ENCODE measurements at places on chromosomes 2 and 18. TPM values are rescaled to one million over a fixed set of nuclear protein-coding genes. Genes with fewer than 3 reads are reported as not detected.

DNA sequence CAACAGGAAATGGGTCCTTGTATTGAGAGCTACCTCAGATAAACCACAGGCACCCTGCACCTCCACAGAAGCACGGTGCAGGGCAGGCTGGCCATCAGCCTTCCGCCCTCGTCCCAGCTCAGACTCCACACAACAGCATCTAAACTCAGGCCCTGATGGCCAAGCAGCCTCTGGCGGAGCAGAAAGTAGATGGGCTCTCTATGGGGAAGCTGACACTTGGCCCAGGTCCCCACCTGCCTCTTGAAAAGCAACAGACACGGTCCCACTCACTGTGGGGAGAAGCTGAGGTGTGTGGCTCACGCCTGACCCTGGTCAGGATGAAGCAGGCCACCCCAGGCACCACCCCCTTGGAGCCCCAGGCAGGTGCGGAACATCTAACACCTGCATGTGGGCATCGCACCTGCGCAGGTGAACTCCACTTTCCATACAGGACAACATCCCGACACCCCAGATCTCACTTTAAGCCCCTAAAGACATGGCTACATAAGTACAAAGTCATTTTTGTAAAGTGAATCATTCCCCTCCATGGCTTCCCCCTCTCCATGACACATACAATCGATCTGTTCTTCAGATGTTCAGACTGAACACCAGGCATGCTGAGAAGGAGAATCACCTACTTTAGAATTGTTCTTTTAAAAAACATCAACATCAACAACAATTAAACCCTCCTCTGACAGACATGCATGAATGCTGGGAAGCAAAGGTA is 208.4 kb downstream of the ZBTB7C start:
- no peak for DNase-seq

- no peak for DNase-seq
These were observed 356.9 kb downstream of the ZNF521 start for GRCh38 chr18:24995056-24995455.

DNA sequence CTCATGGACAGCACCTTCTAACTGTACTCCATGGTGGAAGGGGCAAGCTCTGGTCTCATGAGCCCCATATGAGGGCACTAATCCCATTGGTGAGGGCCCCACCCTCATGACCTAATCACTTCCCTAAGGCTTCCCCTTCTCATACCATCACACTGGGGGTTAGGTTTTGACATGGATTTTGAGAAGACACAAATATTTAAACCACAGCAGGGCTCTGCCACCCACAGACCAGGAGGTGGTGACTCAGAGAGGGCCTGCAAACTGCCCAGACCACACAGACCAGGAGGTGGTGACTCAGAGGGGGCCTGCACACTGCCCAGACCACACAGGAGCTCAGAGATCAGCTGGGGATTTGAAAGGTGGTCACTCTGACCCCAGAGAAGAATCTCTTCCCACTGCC is 222.0 kb downstream of the KLHL29 start:
- no peak for DNase-seq

DNA sequence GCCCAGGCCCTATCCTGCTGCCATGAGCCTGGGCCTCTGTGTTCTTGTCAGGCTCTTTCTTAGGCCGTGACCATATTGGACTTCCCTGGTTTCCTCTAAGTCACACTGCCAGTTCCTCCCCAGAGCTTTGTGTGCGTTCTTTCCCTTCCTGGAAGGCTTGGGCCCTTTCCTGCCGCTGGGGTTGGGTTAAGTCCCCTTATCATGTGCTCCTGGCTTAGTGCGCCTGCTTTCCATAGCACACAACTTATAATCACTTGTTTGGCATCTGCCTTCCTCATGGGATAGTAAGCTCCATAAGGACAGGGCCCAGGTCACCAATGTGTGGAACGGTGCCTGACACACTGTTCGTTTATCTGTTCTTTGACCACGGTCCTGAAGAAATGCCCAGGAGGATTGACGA is 31.3 kb downstream of the NIFK start:
- no peak for DNase-seq

DNA sequence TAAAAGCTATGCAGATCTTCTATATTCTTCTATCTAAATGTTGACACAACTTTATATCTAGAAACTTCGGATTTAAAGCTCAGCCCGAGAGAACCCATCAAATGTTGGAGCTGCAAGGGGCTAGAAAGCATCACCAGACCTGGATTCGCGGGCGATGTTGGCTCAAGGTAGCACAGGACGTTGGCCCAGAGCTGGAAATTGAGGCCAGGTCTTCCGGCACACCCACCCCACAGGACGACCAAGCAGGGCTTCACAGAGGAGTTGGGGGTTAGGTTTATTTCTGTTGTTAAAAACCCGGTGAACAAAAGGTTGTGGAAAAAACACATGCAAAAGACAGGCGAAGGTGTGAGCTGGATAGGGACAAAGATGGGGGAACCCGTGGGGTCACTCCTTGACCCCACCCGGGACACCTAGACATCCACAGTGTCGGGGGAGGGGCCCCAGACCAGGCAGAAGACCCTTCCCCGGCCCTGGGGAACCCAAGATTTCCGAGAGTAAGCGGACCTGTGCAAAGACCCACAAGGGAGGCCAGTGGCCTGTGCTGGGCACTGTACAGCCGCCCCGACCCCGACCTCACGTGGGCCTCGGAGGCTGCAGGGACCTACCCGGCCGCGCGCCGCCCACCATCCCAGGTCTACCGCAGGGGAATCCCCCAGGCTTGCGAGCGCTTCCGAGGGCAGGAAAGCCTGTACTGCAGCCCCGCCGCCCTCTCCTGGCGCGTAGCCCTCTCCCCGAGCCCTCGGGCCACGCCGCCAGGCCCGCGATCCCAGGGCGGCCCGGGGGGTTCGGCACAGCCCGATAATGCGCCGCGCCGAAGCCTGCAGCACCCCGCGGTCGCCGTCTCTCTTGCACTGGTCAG is 1.8 kb upstream of the AGBL5 start:
- DNase-seq = peak; percentile 51

GRCh38 chr2:144358374-144358964 is 161.4 kb downstream of the ZEB2 start:
- no peak for DNase-seq

GRCh38 chr2:160510617-160511016 is 17.0 kb upstream of the RBMS1 start:
- DNase-seq = no peak

GRCh38 chr2:211351987-211352386 is 795.6 kb downstream of the CPS1 start:
- no peak for DNase-seq

GRCh38 chr2:54634564-54635511 is 88.6 kb upstream of the EML6 start:
- DNase-seq = peak; percentile 20

DNA sequence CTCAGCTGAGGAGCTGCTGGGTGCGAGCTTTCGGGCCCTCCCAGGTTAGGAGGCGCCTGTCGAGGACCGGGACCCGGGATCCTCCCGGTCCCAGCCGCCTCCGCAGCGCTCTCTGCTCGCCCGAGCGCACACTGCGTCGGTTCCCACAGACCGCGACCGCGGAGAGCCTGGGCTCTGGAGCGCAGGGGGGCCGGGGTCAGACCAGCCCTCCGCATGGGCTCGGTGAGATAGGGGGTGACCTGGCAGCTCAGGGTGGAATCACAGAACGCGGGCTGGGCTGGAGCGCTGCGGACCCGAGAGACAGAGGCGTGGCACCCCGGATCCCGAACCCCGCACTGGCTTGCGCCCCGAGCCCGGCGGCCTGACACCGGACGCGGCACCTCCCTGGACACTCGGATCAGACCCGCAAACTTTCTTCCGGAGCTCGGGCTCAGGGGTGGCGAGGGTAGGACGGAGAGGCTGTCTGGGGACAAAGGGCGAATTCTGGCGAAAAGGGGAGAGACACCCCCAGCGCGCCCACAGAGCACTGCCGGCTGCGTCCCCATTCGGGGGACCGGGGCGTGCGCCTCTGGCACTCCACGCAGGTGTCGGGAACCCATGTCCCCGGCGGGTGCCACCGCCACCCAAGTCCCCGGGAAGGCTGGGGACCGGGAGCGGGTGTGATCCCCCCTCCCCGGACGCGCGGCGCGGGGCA is 612 bp downstream of the DIPK1C start:
- DNase-seq = no peak

POTEJ gene
- not detected for total RNA-seq

GRCh38 chr2:240387325-240387668 is 48.2 kb upstream of the GPC1 start:
- DNase-seq = no peak

- DNase-seq = no peak
These were observed 309.9 kb upstream of the ZNF521 start for GRCh38 chr18:25661831-25662230.

DNA sequence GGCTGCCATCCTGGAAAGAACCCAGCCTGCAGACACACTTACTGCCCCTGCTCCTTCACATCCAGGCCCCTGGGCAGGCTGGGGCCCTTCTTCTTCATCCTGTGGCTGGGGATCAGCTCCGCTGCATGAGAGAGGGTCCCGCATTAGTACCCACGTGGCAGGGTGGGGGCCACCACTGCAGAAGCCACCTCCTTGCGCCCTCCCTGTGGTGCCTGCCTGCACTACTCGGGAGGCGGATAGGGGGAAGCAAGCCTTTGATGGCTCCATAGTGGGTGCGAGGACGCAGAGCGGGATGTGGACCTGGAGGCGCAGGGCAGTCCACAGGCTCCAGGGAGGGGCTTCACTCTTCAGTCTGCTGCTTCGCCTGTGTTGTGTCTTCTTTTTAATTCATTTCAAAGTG is 46.7 kb downstream of the GPC1 start:
- no peak for DNase-seq

IKZF2 gene
- 7.6 TPM for total RNA-seq

DNA sequence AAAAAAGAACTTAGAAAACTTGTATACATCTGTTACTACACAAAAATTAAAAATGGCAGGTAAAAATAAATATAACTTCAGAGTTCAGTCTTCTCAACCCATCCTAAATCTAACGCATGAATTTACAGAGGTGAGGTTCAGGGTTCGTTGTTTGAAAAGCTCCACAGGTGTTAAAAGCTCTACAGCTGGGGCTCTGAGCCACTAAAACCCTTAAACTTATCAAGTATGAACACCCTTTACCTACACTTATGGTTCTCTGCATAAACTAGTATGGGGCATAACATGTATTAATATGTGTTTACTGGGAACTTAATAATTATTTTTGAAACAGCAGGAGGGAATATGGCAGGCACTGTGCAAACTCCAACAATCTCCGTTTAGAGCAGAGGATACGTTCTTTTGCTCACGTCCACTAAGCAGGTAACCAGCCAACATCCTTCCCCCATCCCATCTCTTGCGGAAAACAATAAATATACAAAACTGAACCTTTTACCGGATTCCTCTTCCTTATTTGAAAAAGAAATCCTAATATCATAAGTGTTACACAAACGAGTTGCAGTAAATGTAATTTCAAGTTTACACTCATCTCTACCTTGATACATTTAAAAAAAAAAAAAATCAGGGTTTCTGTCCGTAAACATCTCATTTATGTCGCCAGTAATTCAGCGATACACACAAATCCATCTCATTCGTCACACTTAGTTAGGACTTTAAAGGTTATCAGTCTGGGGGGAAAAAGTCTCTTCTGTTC is 1.3 kb downstream of the PIAS2 start:
- no peak for DNase-seq

MLPH gene
- not detected for total RNA-seq

PXDN gene
- 218 TPM for total RNA-seq

TTC21B gene
- 33.0 TPM for total RNA-seq

DNA sequence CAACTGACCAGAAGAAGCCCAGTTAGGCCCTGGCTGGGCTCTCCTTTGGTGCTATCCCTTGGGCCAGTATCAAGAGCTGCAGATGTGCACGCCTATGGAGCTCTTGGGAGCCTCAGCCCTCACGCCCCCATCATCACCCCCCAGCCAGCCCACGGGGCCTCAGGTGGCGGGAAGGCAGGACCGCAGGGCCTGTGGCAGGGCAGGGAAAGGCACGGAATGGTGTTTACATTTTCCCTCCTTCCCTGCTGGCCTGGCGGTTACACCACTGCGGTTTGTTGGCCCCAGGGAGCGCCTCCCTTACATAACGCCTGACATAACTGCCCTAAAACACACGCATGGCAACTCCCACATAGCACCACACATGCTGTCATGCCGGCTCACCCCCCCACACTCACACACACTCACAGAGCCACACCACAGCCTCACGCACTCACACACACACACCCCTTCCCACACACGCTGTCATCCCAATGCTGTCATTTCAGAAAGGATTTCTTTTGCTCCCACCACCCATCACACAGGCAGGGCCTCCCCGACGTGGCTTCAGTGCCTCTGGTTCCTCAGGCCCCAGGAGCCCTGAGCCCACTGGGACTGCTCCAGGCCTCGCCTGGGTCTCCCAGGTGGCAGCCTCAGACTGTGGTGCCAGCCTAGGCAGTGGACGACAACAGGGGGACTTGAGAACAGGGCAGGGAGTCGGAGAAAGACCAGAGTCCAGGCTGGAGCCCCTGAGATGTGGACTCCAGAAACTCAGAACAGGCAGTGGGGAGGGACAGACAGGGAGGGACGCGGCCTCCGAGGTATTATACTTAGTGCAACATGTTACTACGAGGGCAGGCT is 15.7 kb downstream of the ZFP36L2 start:
- DNase-seq = no peak

- no peak for DNase-seq
These were observed 3.1 kb upstream of the ARID5A start for GRCh38 chr2:96533292-96534073.

CCDC178 gene
- total RNA-seq = 0.42 TPM

DNA sequence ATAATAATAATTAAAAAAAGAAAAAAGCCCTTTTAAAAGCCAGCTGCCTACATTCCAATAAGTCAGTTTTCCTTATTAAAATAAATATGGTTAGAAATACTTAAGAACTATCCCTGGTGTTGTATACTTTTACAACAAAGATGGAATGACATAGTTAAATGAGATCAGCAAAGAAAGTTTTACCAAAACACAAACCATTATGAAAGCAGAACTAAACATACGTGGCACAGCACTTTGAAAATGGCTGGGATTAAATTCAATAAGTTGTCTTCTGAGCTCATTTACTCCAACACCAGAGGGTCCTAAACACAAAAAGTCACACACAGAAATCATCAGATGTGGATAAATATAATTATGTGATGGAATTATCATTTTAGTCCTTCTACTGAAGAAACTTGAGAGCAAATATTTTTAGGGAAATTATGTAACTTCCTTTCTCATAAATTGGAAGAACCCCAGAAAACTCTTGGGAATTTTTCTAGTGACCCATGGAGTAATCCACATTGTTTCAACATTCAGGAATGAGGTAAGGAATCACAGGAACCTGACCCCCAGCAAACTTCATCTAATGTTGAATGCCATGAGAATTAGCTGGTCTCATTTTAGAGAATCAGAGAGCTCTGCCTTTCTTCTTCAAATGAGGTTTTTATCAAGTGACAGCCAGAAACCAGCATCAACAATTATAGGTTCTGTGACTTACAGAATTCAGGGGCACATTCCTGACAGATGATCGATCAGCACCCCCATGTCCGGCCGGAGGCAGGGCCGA is 11.5 kb upstream of the TMEM237 start:
- DNase-seq = no peak

Data from neural crest cell (in vitro differentiated cells).